ENCODE measurements at places on chromosomes 6 and 20.

DNA sequence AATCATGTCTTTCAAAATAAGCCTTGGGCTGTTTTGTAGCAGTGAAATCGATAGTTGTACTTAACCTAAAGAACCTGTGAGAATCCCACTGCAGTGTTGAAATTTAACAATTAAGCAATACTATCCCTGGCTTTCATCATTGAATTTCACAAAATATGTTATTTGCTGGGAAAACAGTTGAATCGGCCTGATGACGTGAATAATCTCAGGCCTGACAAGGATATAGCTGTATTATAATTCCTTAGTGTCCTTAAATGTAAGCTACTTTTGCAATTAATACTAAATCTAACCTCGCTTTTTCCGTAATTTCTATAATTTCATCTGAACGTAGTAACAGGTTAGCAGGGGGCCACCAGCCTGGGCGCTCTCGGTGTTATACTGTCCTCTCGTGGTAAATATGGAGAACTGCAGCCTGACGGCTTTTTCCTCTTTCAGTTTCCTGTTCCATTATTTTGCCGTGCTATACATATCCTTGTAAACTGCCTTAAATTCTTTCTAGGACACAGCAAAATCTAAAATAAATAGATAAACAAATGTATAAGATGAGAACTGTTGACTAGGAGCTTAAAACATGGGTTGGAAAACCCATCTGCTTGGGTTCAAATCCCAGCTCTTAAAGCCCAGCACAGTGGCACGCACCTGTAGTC, 24.0 kb downstream of the MTFR2 start:
- peak; percentile 50 for DNase-seq

- DNase-seq = no peak
These were observed 107.5 kb upstream of the PRSS16 start for GRCh38 chr6:27139756-27140579.

DNA sequence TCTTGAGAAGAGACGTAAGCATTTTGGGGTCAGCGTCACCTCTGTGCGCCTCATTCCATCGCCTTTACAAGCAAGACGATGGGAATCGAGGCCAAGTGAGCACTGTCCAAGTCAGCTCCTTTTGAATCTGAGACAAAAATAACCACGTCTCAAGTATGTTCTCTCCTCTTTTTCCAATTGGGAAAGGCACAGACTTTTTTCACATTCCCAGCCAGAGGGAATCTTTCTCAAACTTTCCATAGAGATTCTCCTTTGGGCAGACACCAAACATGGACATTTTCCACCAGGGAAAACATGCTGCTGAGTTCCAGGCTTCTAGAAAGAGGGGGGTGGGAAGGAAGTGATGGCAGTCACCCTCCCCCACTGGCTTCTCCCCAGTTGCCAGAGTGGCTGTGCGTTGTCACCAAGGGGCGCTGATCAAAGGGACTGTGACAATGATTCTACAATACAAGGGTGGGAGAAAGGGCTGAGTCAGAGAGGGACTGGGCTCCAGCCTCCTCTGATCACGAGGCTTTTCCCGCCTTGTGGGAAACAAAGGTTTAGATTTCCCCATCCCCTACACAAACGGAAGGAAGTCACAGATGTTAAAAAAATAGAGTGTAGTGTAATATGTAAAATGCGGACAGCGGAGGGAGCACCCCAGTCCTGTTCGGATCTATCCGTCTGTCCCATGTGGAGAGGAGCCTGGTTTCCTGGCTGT, 281.9 kb upstream of the RNF24 start:
- DNase-seq = no peak

- DNase-seq = no peak
These were observed 61.1 kb upstream of the SLC22A16 start for GRCh38 chr6:110537208-110538123.

DNA sequence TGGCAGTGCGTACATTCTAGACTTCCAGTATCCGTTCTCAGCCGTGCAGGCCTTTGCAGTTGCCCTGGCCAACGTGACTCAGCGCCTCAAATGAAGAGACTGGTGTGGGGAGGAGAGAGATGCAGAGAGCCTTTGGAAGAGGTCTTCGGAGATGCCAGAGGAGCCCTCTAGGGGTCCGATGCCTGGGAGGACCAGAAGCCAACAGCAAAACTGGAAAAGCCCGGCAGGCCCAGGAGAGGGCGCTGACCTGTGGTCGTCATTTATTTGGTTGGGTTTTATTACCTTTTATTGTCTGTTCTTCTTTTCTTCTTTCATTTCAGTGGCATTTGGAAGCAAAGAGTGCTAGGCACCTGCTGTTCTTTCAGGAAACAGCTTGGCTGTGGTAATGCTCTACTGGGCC, 53.3 kb upstream of the TMEM181 start:
- peak; percentile 1 for DNase-seq

GRCh38 chr6:109662192-109662591, 28.8 kb downstream of the AK9 start:
- DNase-seq = no peak

GRCh38 chr6:16355699-16356446, 117.5 kb downstream of the GMPR start:
- DNase-seq = no peak

- no peak for DNase-seq
These were observed 47.2 kb upstream of the STMND1 start for GRCh38 chr6:17054647-17055046.

- DNase-seq = no peak
These were observed 16.2 kb upstream of the SLC22A16 start for GRCh38 chr6:110492584-110492983.

DNA sequence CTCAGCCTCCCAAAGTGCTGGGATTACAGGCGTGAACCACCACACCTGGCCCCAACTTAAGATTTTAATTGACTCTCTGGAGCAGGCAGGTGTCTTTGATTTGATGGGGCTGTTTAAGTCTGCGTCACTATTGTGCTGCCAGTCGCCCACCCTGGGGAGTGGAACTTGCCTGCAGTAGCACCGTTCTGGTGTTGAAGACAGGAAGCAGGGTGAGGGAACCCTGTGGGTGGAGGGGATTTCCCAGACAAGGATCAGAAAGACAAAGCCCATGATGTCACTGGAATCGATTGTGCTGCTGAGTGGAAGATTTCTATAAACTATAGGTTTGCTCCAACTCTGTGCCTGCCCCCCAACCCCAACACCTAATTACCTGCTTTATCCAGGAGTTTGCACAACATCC, 11.0 kb downstream of the ALDH8A1 start:
- DNase-seq = no peak

DNA sequence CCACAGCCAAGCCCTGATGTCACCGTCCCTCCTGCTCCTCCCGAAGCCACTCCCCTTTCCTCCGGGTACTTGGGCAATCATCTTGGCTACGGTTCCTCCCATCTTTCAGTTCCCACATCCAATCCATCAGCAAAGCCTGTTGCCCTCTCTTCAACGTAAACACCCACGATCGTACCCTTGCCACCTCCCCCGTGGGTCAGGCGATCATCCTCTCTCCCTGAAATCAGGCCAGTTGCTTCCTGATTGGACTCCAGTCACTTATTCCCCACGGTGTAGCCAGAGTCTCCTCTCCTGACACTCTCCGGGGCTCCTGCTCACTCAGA, 44.5 kb downstream of the SULF2 start:
- no peak for DNase-seq

GRCh38 chr6:104789770-104790190, 69.9 kb downstream of the HACE1 start:
- no peak for DNase-seq

- DNase-seq = no peak
These were observed 364.9 kb downstream of the GRIK2 start for GRCh38 chr6:101758368-101758767.

- no peak for DNase-seq
These were observed 18.1 kb upstream of the OSER1 start for GRCh38 chr20:44228465-44229258.

DNA sequence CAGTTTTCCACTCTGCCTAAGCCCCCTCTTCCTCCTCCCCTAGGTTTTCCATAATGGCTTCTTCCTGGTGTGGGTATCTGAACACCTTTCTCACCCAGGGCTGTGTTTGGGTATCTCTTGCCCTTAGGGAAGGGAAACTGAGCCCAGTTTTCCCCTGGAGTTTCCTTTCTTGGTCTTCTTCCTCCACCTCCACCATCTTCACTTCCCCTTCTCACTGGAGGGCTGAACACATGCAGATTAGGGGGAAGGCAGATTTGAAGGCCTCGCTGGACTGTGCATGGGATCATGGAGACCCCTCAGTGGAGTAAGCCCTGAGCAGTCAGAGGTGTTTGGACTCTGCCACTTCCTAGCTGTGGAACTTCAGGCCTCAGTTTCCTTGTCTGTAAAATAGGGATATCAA, 27.8 kb downstream of the FOXP4 start:
- DNase-seq = no peak

DNA sequence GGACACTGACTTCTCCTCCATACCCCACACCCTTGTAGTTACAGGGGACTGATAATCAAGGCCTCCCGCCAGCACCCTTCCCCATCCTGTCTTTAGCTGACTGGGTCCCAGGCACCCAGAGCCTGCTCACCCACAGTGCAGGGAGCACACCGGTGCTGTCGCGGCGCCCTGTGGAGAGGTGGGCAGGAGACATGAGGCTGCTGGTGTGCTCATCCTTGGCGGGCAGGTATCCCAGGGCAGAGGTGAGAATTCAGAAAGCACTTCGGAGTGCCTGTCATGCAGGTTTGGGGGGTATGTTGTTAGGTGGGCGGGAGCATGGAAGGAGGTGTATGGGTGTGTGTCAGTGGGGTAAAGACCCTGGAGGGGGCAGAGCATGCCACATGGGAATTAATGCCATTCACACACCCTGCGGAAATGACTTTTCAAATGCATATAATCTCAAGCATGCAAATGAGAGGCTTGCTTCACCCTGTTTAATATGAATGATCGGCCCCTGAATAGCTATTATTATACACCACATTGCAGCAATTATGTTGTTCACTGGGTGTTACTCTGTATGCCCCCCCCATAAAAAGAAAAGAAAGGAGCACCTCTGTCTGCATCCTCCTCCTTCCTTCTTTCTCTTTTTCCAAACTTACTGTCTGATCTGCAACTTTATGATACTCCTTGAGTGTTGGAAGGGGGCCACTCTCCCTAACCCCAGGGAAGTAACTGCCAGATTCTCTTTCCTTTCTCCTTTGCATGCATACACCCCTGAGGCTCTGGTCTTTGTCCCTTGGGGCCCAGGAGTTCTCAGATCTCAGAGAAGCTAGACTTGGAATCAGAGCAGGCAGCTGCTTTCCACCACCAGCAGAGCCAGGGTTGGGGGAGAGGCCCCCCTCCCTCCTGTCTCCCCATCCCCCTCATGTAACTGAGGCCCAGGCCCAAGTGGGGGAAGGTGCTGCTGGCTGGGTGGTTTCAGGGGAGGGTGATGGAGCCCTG, 16.0 kb downstream of the FOXP4 start:
- no peak for DNase-seq

DNA sequence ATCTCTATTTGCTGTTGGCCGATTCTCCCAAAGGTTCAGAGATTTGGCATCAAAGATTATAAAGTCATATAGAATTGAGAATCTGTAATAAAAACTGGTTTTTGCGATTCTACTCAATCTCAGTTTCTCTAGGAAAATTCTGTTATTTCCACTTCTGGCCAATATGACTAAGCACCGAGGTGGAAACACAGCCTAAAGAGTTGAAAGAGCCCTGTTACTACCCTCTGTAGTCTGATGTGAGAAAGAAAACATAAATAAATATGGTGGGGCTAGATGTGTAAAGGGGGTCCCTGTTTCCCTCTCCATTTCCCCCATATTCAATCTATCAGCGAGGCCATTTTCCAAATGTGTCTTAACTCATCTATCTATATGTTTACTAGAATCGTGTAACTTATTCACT, 83.4 kb downstream of the PRDM1 start:
- no peak for DNase-seq

DNA sequence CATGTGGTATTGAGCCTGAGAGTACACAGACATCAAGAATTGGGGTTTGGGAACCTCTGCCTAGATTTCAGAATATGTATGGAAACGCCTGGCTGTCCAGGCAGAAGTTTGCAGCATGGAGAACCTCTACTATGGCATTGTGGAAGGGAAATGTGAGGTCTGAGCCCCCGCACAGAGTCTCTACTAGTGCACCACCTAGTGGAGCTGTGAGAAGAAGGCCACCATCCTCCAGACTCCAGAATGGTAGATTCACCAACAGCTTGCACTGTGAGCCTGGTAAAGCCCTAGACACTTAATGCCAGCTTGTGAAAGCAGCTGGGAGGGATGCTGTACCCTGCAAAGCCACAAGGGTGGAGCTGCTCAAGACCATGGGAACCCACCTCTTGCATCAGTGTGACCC, 658.2 kb downstream of the HACE1 start:
- no peak for DNase-seq

DNA sequence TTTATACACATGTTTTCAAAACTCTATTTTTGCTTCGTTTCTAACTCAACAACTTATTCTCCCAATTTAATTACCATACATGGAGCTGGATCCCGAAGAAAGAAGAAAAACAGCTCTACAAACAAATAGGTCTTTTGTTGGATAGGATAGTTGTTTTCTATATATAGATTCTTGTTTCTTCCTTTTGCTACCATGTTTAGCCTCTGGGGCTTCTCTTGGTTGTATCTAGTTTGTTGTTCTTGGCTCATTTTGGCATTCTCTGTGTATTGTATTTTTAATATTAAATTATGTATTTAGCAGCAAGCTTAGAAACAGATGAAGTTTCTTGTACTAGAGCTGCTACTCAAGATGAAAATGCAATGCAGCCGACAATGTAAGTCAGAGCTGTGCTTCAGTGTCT, 60.9 kb downstream of the PLCB4 start:
- DNase-seq = no peak

DNA sequence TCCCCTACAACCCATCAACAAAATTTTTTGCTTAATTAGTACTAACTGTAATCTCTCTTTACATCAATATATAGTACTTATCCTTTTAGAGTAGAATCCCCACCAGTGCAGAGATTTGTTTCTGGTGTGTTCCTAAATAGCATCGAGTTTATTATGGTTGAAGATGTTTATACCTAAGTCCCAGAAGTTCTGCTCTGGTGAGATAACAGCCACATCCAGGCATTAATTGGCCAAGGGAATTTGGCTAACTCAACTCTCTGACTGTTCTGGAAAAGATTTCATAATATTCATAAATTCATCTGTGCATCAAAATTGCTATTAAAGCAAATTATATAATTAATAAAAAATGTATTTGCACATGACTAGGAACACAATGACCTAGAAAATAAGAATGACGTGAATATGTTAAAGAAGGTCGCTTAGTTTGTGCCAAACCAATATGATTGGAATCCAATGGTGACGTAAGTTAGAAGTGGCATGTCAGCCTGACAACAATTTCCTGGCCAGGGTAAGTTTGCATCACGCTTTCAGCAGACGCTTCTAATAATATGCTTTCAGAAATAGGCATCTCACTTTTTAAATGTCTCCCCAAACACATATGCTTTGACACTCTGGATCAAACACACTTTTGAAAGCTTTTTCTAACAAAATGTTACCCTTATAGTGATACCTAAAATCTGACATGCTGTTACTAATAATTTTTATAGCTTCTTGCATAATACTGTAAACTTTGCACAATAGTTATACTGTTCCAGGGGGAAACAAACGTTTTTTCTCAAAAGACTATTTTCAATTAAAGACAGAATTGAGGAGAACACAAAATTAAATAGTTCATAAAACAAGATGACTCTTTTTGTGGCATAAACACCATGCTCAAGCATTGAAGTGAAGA, 236.7 kb downstream of the TENT5A start:
- no peak for DNase-seq

Data from NCI-H1694 (cell line).